ENCODE measurements at places on chromosomes 2 and 18.

DNA sequence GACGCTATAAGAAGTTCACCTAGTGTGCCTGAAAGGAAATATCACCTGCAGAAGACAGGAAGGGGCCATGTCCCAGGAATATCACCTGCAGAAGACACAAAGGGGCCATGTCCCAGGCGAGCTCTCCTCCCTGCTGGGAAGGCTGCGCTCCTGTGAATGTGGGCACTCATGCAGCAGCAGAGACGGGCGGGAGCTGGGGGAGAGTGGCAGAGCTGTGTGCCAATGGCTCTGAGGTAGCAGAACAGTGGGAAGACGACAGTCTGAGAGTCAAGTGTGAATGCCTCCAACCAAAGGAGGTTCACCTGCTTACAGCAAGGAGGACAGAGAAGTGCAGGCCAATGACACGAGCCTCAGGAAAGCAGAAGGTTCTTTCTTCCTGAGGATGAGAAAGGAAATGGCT lies 117.9 kb upstream of the SALL3 start:
- DNase-seq = no peak

GRCh38 chr2:216554755-216555154 lies 56.1 kb downstream of the RPL37A start:
- DNase-seq = no peak

DNA sequence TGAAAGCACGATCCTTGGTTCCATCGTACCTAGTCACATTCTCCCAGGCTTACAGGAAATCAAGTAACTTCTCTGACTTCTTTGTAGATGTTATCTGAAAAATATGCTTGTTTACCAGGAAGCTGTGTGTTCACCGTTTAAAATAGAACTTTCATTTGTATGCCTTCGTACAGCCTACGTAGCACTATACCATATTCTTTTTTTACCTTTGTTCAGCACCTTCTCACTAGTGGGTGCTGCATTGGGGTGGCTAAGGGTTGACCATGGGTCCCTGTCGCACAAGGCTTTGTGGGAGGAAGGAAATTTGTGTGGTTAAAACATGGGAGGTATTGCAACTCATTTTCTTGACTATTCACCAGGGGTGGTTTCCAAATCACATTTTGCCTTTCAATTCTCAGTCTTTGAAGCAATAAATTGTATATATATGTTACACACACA lies 16.6 kb downstream of the MALT1 start:
- no peak for DNase-seq

- DNase-seq = peak; percentile 89
Observed at GRCh38 chr2:10297959-10298531, 4.7 kb upstream of the HPCAL1 start.

DNA sequence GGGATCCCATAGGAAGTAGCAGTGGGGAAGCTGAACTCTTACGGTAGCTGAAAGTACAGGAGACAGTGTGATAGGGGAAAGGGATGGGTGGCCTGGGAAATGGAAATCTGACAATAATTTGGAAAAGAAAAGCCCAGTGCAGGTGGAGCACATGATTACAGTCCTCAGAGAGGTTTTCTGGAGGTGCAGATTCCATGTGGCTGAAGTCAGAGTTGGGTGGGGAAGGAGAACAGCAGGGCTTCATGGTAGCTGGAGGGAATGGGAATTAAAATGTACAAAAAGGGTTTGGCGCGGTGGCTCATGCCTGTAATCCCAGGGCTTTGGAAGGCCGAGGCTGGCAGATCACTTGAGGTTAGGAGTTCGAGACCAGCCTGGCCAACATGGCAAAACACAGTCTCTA lies 12.2 kb downstream of the HRH4 start:
- no peak for DNase-seq

- no peak for DNase-seq
Observed at GRCh38 chr2:136242100-136242499, 124.2 kb upstream of the CXCR4 start.

GRCh38 chr2:9941196-9941995 lies 10.1 kb upstream of the GRHL1 start:
- peak; percentile 80 for DNase-seq

GRCh38 chr2:216498379-216499352 lies at the start of gene RPL37A:
TSS of gene RPL37A (plus strand) at chr2:216498844. CDS start at chr2:216498875, 31 bp downstream.
- peak; percentile 95 for DNase-seq

DNA sequence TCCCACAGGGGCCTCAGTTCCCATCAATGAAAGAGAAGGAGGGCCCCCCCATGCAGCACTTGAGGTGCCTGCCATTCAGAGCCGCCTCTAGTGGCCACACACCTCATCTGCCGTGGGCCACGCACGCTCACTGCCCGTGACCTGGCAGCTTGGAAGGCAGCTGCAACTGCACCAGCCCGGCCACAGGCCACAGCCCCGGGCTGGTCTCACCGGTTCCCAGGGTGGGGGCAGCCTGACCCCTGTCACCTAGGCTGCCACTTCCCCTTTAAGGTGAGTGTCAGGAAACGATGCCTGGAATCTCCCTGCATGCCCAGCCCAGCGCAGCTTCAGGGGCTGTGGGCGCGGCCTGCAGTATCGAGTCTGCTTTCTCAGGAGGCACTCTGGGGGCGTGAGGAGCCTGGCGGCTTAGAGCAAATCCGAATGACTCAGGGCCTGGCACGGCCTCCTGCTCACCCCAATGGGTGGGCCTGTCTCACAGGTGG lies 2.6 kb downstream of the MAB21L4 start:
- no peak for DNase-seq

DNA sequence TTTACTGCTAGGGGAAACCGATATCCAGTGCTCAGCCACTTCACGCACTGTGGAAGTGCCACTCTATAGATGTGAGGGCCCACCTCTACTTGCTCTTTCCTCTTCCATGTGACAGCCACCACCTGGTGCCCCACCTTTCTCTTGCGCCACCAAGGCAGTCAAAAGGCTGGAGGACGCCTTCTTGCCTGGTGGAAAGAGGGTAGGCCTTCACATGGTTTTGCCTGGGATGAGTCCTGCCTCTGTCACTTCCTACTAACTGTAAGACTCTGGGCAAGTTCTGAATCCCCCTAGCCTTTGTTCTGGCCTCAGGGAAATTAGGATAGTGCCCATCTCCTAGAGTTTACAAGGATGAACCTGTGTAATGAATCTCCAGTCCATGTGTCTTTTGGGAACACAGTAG lies 66.1 kb upstream of the ODC1 start:
- no peak for DNase-seq

- DNase-seq = no peak
Observed at GRCh38 chr2:131092458-131093005, 728 bp downstream of the FAM168B start.

- no peak for DNase-seq
Observed at GRCh38 chr2:119724656-119725485, 34.9 kb upstream of the PTPN4 start.

GRCh38 chr18:67980241-67980640 lies 463.7 kb upstream of the DSEL start:
- no peak for DNase-seq

DNA sequence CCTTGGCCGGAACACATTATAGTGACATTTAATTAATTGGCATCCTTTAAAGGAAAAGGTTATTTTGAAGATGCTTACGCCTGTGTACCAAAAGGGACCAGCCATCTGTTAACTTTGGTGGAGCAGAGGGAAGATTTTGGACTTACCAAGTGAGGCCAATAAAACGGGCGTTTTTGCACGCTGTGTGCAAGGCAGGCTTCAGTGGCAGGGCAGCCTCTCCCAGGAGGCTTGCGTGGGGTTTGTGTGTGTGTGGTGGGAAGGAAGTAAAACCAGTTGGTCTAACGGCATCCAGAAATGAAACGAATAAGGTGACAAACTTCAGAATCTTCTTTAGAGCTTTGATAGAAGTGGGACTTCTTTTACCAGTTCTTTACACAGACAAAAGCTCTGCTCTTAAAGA lies 191.7 kb downstream of the PRKCE start:
- DNase-seq = no peak

DNA sequence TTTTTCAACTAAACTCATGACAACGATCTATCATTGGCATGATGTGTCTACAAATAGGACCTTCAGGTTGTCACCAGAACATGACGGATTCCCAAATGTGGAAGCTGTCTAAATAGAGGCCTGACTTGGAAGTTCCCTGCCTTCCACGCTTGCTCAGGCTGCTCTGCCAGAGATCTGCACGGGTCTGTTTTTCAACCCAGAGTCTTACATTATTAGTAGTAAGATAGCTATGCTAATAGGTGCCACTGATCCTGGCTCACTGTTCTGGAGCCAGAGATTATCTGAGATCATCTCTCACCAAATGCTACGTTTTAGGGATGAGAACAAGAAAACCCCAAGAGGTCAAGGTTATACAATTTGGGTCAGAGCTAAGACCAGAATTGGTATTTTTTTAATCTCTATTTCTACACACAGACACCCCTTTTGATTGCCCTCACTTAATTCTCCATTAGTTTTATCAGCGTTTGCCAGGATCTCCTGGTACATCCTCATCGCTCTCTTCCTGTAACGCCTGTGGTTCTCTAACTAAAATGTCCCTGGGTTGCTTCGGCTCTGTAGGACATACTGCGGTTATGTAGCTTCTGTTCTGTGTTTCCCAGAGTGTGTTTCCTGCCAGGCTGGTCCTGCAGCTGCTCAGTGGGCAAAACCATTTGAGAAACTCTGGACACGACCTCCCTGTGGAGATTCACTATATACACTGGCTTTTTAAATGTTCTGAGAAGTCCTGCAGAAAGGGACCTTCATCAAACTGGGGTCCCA lies 5.7 kb downstream of the CDC42EP3 start:
- no peak for DNase-seq

GRCh38 chr2:152466980-152467676 lies 132.2 kb downstream of the FMNL2 start:
- DNase-seq = peak; percentile 13

GRCh38 chr2:74003494-74004211 lies 18.9 kb downstream of the TET3 start:
- peak; percentile 84 for DNase-seq

DNA sequence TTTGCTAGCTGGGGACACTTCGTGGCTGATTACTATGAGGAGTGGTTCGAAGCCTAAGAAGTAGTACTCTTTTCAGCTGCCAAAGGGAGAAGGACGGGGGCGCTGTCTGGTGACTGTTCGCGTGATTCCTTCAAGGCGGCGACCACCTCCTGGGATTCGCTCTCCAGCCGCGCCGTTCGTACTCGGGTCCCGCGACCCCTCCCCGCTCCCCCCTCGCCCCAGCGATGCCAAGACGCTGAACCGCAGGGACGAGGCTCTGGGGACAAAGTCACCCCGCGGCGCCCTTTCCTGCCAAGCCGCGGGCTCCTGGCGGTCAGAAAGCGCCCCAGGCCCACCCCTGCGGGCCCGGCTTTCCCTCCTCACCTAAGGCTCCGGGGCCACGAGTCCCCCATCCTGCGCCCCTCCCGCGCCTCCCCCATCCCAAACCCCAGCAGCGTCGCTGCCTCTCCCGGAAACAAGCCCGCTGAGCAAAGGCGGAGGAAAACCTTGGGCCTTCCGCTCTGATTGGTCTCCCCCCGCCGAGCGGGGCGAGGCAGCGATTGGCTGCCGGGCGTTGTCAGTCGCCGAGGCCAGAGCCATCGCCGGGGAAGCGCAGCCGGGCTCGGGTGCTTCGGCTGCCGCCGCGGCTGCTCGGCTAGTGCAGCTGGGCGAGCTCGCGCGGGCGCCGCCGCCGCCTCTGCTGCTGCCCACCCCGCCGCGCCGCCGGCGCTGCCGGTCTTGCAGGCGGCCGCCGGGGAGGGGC lies 404.3 kb downstream of the XIRP2 start:
- DNase-seq = peak; percentile 99

GRCh38 chr2:186380805-186381204 lies 105.3 kb upstream of the ZC3H15 start:
- no peak for DNase-seq

- DNase-seq = no peak
Observed at GRCh38 chr2:181441670-181442069, 15.5 kb upstream of the ITGA4 start.

DNA sequence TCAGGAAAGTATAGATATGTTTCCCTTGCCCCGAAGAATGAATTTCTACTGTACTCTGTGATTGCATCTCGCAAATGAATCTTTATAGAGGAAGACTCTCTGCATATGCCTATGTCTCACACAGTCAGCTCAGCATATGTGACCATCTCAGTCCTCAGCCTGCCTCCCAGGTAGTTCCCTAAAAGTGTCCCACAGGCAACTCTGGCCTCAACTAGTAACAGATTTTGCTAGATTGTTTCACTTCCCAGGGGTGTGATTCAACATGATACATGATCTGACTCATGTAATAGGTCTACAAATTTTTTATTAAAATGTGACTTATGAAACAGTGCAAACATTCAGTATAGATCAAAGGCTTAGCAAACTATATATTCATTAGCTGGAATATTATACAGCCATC lies 296.6 kb upstream of the CRIM1 start:
- DNase-seq = no peak

- no peak for DNase-seq
Observed at GRCh38 chr2:204000446-204000845, 63.9 kb downstream of the ICOS start.

DNA sequence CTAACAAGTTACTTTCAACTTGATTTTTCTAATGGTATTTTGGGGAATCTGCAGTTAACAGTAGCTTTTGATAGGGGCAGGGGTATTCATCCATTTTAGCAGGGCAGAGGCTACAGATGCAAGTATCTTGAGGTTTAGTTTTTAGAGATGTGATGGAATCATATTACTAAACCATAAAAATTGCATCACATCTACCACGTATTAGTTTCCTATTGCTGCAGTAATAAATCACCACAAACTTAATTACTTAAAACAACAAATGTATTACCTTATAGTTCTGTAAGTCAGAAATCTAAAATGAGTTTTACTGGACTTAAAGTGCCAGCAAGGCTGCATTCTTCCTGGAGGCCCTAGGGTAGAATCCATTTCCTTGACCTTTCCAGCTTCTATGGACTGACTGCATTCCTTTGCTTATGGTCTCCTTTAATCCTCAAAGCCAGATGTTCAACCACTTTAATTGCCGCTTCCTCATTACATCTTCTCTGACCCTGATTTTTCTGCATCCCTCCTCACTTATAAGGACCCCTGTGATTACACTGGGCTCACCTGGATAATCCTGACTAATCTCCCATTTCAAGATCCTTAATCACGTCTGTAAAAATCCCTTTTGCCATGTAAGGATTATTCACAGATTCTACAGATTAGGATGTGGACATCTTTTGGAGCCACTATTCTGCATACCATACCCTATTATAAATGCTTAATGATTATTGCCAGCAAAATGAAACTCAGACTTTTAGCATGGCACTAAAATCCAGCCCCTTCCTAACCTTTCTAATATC lies 21.9 kb upstream of the EXOC6B start:
- no peak for DNase-seq

DNA sequence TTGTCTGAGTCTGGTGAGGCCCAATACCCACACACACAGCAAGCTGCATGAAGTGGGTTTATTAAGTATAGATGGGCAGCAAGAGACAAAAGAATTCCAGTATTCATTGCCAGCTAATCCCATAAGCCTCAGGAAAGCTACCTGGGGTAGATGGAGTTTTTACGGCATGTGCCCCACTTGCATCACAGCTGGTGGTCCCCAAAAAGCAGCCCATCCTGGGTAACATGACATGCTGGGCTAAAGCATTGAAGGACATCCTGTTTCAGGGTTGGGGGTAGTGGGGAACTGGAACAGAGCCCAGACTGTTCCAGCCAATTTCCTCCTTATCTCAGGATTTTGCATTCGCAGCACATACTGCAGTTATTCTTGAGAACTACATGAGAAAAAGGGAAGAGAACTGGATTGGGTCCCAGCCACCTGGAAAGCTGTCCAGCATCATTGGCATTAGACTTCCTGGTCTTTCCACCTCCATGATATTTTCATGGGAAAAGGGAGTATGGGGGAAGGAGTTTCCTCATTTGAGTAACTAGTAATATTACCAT lies 240.1 kb upstream of the MMADHC start:
- no peak for DNase-seq
